ENCODE measurements at places on chromosomes 13 and 19.
A peak's percentile ranks its signal among the peaks of the same experiment; 100 is the strongest.

- DNase-seq = no peak
Measured at GRCh38 chr13:41621716-41622431, 164.5 kb downstream of the RGCC start.

GRCh38 chr13:100604918-100605710 lies 16.5 kb upstream of the GGACT start:
- no peak for DNase-seq

DNA sequence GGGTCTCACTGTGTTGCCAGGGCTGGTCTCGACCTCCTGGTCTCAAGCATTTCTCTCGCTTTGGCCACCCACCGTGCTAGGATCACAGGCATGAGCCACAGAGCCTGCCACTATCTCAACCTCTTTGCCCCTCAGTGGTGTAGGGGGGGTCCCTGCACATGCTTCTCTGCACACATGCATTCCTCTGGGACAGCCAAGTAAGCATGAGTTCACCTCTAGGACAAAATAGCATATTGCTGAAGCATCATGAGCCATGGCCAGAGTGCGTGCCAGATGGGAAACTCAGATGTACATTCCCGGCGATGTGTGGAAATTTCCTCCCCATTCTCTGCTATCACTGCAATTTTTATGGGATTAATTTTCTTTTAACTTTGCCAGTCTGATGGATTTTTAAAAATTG lies 23.1 kb downstream of the CHAF1A start:
- no peak for DNase-seq

GRCh38 chr19:5358173-5358800 lies 17.7 kb upstream of the PTPRS start:
- no peak for DNase-seq

GRCh38 chr13:44299152-44299943 lies 74.3 kb upstream of the SERP2 start:
- no peak for DNase-seq

DNA sequence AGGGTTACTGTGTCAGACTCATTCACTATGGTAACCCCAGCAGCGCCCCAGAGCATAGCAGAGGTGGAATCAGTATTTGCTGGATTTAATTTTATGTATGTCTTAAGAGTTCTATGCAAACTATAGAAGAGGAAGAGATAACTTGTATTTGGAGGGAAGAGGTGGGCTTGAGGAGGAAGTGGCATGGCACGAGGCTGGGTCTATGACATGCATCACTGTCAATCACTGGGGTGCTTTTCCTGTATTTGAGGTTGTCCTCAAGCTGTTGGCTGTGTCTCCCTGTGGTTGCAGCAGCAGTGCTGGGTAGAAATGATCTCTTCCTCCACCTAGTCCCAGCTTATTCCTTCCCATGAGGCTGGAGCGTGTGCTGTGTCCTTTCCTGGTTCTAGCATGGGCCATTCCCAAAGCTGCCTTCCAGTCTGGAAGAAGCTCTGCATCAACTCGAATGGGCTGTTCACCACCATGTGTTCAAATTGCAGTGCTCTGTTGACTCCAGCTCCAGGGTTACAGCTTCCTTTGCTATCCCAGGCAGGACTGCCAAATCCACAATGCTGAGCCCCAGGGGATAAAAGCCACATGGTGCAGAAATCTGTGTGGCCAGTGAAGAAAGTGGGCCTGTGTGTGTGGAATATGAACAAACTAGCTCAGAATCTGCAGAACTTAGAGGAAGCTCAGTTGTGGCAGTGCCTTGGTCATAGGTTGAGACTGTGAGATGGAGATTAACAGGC lies 73.1 kb upstream of the MTIF3 start:
- no peak for DNase-seq

GRCh38 chr19:29583196-29583999 lies 22.7 kb upstream of the POP4 start:
- DNase-seq = no peak

DNA sequence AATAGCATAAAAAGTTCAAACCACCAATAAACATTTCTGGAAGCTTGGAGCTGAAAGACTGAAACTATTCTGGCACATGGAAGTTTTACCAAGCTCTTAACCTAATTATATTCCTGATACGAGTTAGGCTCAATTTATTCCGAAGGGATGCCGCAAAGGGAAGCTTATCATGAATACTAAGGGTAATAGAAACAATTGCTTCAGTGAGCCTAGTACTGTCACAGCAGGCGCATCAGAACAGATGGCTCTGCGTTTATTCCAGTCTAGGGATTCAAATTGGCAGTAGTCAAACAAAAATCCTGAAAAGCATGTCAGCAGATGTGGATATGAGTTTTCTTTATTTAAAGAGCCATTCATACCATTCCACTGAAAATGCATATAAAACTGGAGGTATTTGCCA lies 779.5 kb downstream of the GPC5 start:
- DNase-seq = no peak

DNA sequence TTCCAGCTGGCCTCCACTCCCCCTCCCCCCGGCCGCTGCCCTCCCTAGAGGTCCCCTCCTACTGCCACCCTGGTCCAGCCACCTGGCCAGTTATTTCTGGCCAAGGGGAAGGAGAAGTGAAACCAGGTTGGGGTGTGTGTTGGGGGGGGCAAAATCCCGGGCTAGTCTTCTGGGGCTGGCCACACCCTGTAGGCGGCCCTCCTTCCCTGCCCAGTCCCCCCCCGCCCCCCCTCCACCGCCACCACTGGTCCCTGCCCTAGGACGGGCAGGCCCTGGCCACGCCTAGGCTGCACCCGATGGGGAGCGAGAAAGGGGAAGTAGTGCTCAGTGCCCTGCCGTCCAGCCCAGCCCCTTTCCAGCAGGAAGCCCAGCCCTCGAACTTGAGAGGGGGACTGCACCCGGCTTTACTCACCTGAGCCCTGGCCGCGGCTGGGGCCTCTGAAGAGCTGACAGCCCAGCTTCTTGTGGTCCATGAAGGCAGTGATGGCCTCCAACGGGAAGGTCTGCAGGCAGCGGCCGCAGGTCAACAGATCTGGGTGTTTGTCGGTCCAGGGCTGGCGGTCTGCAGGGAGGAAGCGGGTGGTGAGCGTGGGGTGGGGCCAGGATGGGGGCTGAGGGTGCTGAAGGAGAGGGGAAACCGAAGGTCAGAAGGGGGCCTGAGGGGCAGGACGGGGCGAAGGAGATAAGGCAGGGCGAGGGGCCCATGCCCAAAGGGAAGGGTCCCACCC lies 813 bp downstream of the ZNF296 start:
- DNase-seq = no peak

- DNase-seq = no peak
Measured at GRCh38 chr19:30076751-30077670, 135.0 kb downstream of the URI1 start.

DNA sequence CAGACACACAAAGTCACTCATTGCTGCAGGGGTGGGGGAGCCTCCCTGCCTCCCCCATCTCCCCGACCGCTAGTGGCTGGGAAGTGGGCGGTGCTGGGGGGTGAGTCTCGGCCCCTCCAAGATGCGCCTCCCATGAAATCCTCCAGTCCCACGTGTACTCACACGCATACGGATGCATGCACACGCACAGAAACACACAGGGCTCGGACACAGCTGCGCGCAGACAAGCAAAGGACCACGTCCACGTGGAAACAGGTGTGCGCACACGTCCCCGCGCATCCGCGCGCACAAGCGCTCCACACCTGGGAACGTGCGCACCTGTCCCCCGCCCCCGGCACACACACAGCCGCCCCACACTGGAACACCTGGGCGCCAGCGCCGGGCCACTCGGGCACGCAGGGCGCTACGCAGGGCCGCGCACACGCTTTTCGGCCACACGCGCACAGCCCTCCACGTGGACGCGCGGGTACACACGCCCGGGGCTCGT lies 687 bp downstream of the MATK start:
- no peak for DNase-seq

DNA sequence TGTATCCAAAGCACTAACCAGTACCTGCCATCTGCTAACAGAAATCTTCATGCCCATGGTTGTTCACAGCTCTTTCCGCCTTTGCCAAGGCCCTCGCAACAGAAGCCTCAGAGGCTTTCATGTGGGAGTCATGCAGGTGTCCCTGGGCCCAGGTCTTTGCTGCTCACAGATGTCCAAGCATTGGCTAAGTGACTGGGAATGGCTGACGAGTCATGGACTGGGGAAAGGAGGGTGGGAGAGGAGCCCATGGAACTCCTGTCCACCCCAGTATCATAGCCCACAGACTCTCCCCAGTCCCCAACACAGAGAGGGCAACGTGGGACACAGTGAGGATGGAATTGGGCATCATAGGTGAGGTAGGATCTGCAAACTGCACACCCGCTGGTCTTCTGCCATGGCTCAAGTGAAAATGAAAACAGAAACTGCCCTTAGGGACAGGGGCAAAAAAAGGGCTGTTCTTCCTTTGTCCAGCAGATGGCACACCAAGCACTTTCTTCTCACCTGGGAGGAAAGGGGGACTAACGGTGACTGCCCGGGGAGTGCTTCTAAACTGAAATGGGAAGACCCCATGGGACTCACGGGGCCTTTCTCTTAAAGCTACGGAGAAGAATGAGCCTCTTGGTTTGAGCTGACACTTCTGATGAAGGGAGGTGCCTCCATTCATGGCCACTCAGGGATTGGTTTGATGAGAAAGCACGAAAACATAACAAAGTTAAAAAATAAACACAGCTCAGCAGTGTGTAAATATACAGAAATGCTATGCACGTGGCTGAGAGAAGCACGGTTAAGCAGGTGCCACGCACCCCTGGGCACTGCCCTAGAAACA lies 11.1 kb upstream of the DHRS12 start:
- no peak for DNase-seq

GRCh38 chr13:28558567-28558966 lies 63.6 kb upstream of the FLT1 start:
- DNase-seq = no peak

DNA sequence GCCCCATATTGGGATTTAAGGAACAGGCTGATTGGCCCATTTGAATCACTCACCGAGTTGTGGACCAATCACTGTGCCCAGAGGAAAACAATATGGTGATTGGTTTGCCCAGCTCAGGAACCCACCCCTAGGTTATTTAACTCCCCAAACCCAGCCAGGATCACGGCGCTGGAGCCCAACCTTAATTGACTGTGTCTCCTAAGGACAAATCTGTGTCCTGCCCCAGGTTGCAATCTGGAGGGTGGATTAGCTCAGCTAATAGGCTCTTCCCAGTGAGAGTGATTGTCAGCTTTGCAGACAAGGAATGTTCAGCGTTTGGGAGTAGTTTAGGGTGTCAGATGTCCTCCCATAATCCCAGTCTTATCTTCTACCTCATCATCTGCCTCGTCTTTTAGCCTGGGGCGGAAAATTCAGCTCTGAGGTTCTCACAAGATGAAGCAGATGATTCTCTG lies 3.5 kb upstream of the ZNF358 start:
- DNase-seq = no peak

DNA sequence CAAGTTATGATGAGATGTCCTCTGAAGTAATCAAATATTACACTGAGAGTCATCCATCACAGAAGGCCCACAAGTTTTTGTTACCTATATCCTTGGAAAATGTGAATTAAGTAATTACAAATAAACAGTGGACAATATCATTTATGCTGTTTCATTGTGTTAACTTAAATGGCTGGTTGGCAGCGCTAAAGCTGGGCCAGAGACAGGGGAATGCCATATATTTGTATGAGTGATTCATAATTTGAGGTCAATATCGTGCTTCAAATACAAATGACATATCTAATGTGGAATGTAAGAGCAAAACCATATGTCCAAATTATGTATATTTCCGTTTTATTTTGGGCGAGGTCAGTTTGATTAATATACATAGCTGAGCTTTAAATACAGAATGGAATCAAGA lies 1556.2 kb downstream of the SLITRK5 start:
- no peak for DNase-seq

DNA sequence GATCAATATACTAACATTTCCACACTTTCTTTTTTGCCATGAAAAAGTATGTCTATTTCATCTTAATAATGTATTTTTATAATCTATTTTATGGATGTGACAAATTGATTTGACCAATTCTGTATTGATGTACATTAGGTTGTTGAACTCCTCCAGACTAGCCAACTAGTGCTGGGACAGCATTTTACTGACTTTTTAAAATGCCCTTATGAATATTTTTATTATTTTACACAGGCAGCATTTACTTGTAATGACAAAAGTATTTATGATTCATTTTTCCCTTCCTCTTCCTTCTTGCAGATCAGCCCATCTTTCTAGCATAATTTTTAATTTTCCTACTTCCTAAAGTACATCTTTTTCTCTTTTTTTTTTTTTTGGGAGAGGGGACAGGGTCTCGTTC lies 918 bp upstream of the FUZ start:
- no peak for DNase-seq

- no peak for DNase-seq
Measured at GRCh38 chr13:29648760-29649159, 53.3 kb upstream of the SLC7A1 start.

- DNase-seq = no peak
Measured at GRCh38 chr19:45834970-45835369, 19.9 kb upstream of the RSPH6A start.

- no peak for DNase-seq
Measured at GRCh38 chr13:109868578-109869311, 82.4 kb upstream of the IRS2 start.

GRCh38 chr19:12956446-12957388 lies at the start of gene GADD45GIP1:
Gene GADD45GIP1, minus strand, starts transcription at chr19:12957223. Its CDS starts 11 bp downstream, at chr19:12957212.
- DNase-seq = peak; percentile 74

GRCh38 chr13:91101381-91101780 lies 246.1 kb upstream of the MIR17HG start:
- no peak for DNase-seq

GRCh38 chr19:19527674-19528625 lies 761 bp upstream of the YJEFN3 start:
- no peak for DNase-seq

- DNase-seq = peak; percentile 12
Measured at GRCh38 chr19:38433268-38433733, at the start of gene RYR1. Gene RYR1, plus strand, starts transcription at chr19:38433691. Its CDS starts 139 bp downstream, at chr19:38433830.

DNA sequence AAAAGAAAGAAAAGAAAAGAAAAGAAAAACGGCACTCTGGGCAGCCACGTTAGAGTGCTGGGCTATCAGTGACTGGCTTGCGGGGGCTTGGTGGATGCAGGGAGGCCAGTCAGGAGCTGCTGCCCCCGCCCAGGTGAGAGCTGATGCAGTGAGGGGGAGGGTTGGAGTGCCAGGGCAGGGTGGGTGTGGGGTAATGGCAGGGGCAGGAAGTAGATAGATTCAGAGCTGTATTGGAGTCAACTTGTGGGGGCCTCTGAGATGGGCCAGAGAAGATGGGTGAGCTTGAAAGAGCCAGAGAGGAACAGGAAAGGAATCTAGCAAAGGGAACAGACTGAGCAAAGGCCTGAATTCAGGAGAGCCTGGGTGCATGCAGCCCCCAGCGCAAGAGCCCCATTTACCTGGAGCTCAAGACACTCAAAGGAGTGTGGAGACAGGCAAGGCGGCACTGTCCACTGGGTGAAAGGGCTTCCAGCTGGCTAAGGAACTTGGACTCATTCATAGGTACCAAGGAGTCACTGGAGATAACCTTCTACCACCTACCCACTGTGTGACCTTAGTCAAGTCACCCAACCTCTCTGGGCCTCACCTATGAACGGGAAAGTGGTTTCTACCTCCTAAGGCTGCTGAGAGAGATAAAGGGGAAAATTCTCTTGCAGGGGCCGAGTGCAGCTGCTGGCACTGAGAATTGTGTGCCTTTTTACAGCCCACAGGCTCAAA lies 20.2 kb downstream of the VSTM2B start:
- DNase-seq = no peak
